ENCODE measurements at places on chromosomes 6 and 20.

DNA sequence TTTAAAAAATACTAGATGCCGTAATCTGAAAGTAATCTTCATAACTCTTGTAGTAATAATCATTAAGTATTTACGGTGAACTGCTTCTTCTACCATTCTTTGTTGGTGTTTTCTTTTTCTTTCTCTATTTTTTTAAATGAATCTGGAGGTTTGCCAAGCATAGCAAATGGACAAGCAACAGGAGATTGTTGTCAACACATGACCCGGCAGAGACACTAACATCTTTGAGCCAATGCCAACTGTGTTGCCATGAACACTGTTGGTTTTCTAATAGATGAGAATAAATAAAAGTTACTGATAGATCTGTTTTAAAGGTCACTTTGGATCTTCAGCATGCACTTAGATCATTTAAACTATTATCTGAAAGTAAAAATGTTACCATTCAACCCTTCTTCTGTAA, 523.6 kb upstream of the EYS start:
- DNase-seq: peak; percentile 60

DNA sequence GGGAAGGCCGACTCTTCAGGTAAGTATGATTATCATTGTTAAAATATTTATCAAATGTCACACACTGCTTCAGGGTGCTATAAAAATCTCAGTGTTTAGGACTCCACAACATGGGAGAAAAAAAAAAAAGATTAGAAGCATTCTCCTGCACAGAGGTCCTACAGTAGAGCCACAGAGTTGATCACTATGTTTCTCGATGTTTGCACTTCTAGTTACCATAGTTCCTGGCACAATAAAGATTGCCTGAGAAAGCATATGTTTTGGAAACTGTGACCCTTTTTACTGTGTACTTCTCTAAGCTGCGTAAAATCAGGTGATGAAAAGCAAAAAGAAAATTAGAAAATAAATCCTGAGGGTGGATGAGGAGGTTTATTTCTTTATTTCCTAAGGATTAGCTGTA, 269.9 kb upstream of the SYNCRIP start:
- no peak for DNase-seq

DNA sequence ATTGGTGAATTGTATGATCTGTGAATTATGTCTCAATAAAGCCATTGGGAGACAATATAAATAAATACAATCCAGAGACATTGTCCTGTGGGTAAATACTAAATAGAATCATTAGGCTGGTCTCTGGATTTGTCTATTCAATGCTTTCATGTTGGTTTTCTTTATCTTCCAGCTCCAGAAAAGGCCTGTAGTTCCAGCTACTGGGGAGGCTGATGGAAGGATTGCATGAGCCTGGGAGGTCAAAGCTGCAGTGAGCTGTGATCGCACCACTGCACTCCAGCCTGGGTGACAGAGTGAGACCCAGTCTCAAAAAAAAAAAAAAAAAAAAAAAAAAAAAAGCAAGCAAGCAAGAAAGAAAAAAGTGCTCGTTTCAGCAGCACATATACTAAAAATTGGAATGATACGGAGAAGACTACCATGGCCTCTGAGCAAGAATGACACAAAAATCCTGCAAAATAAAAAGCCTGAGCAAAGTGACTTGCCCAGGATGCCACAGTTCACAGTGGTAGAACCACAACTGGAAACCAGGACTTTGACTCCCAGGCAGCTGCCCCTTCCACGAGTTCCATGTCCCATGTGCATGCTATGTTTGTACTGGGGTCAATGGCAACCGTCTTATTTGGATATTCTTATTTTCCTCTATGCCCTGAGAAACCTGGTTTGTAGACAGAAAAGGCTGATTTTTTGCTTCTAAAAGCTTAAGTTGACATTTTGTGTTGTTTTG, 33.6 kb upstream of the GMPR start:
- no peak for DNase-seq

GRCh38 chr6:116246089-116246488, 7.8 kb downstream of the TSPYL4 start:
- no peak for DNase-seq

DNA sequence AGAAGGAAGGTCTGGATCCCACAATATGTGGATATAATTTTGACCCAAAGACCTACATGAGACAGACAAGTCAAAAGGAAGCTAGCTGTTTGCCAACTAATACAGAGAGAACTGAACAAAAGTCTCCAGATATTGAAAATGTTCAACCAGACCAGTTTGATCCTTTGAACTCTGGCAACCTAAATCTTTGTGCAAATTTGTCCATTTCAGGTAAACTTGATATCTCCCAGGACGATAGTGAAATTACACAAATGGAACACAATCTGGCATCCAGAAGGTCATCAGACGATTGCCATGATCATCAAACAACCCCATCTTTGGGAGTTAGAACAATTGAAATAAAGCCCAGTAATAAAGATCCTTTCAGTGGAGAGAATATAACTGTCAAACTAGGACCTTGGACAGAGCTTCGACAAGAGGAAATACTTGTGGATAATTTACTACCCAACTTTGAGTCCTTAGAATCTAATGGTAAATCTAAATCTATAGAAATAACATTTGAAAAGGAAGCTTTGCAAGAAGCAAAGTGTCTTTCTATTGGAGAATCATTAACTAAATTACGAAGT, 41.9 kb upstream of the SDHAF4 start:
- DNase-seq: no peak

- no peak for DNase-seq
Observed at GRCh38 chr6:163232015-163232523, 182.4 kb upstream of the QKI start.

DNA sequence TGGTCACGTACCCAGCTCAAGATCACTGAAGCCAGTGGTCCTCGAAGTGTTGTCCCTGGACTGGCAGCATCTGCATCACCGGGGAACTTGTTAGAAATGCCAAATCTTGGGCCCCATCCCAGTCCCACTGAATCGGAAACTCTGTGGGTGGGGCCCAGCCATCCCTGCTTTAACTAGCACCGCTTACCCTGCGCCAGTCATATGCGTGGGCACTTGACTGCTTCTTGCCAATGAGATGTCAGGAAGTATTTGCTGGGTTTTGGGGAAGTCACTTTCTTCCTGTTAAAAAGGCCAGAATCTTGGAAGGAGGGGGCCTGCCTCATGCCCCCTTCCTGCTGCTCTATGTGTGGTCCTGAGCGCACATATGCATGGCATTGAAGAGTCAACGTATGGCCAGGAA, 11.7 kb upstream of the SULF2 start:
- no peak for DNase-seq

DNA sequence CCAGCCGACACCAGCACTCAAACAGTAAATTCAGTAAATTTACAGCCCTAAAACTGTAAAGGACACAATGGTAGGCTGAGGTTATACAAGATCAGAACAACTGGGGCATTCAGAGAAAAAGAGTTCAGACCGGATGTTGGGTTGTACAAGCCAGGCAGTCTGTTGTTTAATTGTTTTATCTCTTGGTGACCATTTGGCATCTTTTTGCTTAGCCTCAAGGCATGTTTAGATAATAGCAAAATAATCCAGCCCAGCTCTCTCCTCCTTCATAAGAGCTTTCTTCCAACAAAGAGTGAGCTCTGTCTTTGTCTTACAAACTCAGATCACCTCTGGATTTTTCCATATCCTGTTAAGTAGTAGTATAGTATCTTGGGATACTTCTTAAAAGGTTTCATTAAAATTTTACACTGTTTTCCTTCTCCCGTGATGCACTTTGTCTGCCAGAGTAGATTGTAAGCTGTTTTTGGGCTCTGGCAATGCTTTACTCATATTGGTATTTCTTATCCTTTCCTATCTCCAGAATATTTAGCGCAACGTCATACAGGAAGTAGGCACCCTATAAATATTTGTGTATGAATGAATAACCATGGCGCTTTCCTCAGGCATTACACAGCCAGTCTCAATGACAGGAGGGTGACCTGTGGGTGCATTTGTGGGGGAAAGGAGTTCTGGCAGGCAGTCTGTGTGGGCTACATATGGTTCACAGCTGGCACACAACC, 35.6 kb upstream of the TRAM2 start:
- DNase-seq: no peak

- no peak for DNase-seq
Observed at GRCh38 chr6:168667428-168667805, 226.4 kb downstream of the SMOC2 start.

DNA sequence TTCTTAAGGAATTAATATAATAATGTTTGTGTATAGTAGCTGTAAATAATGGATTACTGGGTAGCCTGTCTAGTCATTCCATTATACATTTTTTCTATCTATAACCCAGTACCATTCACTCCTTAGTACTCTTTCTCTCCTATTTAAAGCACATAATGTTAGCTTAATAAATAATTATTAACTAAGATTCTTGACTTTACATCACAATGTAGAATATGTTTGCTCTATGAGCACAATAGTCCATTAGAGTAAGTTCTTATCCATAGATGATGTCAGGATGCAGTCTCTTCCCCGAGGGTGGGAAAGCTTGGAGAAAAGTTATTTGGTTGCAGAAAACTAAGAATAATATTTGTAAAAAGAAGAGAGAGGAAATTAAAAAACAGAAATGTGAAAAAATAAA, 226.4 kb upstream of the EYS start:
- no peak for DNase-seq

Data from NCI-H1105 (cell line).